ENCODE measurements at places on chromosomes 16 and 17.

DNA sequence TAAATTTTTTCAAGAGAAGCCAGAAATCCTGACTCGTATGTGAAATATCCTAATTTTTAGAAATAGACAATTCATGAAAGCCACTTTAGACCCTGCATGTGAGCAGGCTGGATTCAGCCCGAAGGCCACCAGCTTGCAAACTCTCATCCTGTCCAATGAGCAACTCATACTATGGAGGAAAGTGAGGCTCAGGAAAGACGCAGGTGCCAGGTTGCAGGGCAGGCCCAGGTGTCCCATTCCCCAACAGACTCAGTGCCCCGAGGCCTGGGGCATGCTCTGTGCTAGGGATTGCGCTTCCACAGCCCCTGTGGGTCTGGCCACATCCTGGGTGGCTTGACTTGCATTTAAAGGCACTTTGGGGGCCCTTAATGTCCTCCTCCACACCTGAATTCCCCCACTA is 16.7 kb upstream of the RASD1 start:
- no peak for DNase-seq

GRCh38 chr17:2901582-2901981 is 105.3 kb downstream of the RAP1GAP2 start:
- no peak for DNase-seq

- DNase-seq, result no peak
These were observed 37.4 kb downstream of the DNAH17 start for GRCh38 chr17:78539781-78540180.

DNA sequence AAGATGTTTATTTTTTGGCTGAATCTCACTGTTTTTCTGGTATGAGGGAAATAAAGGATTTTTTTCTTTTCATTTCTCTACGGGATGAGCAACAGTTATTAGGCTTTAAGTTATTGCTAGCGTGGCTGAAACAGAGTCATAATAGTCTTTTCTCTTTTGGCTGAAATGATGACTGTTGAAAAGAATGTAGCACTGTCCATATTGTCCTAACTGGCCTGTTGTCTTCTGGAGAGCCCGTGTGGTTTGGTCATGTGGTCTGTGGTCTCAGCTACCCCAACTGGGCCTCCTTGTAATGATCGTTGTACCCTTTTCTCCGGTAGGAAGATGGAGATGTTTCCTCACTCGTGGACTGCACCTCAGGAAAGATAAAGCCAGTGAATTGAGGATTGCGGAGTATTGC is 36.6 kb downstream of the EPN2 start:
- no peak for DNase-seq

DNA sequence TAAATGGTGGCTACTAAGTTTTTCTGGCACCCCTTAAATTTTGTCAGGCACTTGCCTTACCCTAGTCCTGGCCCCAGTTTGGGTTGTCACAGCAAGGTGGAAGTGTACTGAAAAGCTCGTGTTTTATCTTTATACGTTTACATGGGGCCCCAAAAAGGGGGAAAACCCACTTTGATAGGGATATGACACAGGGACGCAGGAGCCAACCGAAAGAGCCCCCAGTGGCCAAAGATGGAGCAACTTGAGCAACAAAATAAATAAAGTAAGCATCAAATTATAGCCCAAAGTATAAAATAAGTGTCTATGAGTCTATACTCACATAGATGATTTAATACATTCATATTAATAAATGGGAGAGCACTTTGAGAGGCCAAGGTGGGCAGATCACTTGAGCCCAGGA is 5.0 kb upstream of the CETP start:
- DNase-seq, result no peak

DNA sequence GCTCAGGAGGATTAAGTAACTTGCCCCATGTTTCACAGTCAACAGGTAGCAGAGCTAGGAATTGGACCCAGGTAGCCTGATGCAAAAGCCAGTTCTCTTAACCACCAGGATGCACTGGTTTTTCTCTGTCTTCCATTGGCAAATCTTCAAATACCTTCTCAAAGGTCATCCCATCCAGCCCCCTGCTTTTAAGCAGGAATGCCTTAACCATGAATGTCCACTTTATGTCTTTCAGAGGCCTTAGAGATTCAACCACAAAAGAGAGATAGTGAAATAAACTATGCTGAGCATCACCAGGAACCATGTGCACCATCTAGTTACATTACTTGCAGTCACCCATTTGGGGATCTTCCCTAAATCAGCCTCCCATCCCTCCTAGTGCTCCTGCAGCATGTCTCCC is 94.3 kb downstream of the C17orf67 start:
- no peak for DNase-seq

GRCh38 chr17:48412841-48413240 is 17.2 kb downstream of the SKAP1 start:
- DNase-seq, result no peak
